ENCODE measurements at places on chromosomes 1 and 21.

DNA sequence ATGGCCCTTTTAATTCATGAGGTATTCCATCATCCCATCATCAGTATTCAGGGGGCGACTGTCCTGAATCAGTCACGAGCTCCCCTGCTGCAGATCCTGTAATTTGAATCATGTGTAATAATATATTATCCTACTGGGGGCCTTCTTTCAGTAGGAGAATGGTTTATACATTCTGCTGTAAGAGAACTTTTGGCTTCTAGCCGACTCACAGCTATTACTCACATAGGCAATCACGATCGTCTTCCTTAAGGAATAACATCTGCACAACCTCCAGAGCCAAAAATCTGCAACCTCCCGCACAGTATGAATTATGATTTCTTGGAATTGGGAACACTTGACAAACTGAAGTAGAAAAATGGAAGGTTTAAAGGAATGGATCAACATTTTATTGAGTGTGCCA lies 343.0 kb downstream of the USP25 start:
- H3K27ac ChIP-seq = no peak overlapping the region
- H3K27me3 ChIP-seq = no peaks in the 10 kb centered on the region
- H3K4me1 ChIP-seq = peaks cover 4% of the 10 kb centered on the region
- no peak for DNase-seq
- H3K36me3 ChIP-seq = no peaks in the 10 kb centered on the region

- H3K36me3 ChIP-seq = no peaks in the 10 kb centered on the region
- no peaks in the 10 kb centered on the region for H3K27me3 ChIP-seq
- H3K27ac ChIP-seq = no peak overlapping the region
- DNase-seq = peak; percentile 98
- H3K4me3 ChIP-seq = no peak overlapping the region
These were observed 14.7 kb downstream of the JUN start for GRCh38 chr1:58768971-58769808.

DNA sequence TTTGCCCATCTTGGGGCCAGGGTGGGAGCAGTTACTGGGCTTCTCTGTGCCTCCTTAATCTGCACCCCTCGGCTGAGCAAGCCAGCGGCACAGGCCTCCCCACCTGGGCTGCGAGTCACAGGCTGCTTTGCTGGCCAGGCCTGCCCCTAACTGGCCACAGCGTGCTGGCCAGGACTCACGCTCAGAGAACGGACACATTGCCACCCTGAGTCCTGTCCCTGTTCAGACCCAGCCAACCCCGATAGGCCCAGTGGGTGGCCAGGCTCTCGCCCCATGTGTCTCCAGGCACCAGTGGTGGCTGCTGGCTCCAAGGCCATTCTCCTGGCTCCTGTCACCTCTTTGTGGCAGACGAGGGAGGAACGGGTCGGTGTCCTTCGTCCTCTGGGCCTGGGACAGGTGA lies 61.3 kb downstream of the MORN1 start:
- no peaks in the 10 kb centered on the region for H3K36me3 ChIP-seq
- H3K4me3 ChIP-seq = no peak overlapping the region
- no peaks in the 10 kb centered on the region for H3K27me3 ChIP-seq
- H3K27ac ChIP-seq = no peak overlapping the region
- no peak for DNase-seq

DNA sequence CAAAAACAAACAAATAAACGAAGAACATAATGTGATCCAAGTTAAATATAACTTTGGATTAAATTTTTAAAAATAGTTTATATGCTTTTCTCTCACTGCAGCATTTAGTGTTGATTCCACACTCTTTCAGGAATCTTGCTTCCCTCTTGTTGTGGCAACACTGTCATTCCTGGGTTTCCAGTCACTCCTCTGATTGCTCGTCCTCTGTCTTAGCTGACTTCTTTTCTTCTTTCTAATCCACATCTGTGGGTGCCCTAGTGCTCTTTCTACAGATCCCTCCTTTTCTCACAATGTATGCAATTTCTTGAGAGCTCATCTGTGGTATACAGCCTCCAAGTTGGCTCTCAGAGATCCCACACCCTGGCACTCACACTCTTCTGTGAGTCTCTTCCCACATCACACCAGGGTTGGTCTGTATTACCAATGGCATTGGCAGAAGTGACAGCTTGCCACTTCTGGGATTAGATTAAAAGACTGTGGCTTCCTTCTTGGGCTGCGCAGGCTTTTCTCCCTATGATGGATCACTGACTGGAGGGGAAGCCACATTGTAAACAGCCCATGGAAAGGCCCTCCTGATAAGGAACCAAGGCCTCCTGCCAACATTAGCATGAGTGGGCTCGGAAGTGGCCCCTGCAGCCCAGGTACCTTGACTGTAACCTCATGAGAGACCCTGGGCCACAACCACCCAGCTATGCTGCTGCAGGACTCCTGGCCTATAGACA lies 11.5 kb upstream of the MYOC start:
- no peaks in the 10 kb centered on the region for H3K36me3 ChIP-seq
- DNase-seq = no peak
- H3K27me3 ChIP-seq = no peaks in the 10 kb centered on the region
- no peak overlapping the region for H3K4me3 ChIP-seq
- H3K4me1 ChIP-seq = no peaks in the 10 kb centered on the region
